ENCODE measurements at places on chromosomes 13 and 19.

DNA sequence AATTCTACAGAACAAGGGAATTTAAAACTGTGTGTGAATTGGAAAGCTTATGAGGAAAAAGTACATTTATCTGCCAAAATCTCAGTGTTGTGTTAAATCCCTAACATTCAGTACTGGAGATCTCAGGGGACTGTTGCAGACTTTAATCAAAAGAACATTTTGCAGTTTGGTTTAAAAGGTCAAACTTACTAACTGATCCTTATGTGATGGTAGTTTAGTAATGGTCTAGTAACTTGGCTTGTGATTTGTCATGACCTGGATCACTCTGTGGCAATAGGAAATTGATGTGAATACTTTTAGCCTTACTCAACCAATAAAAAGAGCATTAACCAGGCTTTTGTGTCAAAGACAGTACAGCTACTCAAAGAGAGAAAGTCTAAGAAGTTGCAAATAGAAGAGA, 862.1 kb upstream of the MIR17HG start:
- DNase-seq, result no peak

GRCh38 chr19:54041969-54042606, 21.6 kb downstream of the VSTM1 start:
- DNase-seq, result no peak

DNA sequence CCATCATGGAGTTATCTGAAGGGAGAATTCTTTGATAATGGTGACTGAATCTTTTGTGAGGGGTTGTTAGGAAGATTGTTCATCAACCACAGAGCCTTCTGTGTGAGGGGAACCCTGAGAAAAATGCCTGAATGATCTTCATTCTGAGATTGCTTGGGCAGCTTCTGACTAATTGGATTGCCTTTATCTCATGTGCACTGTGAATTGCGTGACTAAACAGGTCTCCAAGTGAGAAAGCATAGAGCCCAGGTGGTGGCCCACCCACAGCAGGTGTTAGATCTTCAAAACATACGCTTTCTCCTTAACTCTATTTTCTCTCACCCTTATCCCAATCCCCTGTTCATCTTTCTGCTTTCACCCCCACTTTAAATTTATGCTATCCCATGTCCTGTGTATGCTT, 58.3 kb downstream of the DOCK9 start:
- no peak for DNase-seq

- DNase-seq, result no peak
Observed at GRCh38 chr13:101265934-101266333, 150.4 kb downstream of the NALCN start.

DNA sequence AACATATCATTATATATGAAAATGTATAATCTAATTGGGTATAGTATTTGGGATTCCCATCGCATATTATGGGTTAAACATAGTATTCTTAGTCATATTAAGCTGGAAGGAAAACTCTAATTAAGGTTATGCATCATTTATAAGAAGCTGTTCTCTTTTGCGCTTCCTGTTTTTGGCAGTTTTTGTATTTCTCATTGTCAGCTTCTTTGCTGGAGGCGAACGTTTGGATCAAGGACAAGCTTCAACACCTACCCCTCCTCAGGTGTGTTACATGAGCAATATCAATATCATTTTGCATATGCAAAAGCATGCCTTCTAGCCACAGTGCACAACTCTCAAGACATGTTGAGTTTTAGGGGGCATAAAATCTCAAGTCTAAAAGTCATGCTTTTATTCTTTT, 439.8 kb downstream of the TDRD3 start:
- DNase-seq, result no peak

DNA sequence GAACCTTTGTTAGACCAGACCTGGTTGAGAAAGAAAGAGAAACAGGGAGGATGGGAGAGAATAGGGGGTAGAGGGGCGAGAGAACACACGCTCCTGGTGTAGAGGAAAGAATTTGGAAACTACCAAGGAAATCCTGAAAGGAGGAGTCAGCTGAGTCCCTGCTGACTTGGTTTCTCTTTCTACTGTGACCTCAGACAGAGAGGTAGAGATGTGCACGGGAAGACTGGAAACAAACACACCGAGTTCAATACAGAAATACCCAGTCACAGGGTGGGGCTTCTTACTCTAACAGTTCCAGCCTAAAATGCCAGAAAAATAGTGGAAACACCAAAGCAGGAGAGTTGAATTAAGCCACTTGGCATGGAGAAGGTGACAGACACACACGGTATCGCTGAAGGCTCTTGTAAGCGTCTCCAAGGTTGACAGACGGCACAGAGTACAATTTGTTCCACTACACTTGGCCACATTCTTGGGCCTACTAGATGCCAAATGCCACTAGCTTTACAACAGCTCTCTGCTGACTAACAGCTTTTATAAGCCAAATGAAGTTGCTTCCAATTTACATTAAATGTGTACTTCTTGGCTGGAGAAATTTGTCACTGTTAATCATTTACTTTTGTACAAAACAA, 28.1 kb downstream of the LATS2 start:
- DNase-seq, result no peak

GRCh38 chr13:74633734-74634133, 499.5 kb upstream of the KLF12 start:
- no peak for DNase-seq

DNA sequence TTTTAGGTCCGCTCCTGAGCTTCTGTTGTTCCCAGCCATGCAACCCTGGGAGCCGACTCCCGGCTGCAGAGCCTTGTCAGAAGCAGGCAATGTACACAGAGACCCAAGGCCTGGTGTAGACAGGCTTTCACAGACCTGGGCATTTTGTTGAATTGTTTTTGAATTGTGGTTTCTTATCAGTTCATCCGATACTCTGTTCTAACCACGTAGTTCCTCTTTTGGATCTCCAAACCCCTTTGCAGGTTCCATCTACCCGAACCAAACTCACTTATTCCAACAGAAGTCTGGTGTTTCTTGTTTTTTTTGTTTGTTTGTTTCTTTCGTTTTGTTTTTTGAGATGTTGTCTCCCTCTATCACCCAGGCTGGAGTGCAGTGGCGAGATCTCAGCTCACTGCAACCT, 6.3 kb upstream of the NLRP2 start:
- no peak for DNase-seq

GRCh38 chr19:47107202-47107952, 6.2 kb downstream of the ZC3H4 start:
- peak; percentile 30 for DNase-seq

GRCh38 chr13:51026016-51026415, 85.1 kb downstream of the C13orf42 start:
- no peak for DNase-seq

DNA sequence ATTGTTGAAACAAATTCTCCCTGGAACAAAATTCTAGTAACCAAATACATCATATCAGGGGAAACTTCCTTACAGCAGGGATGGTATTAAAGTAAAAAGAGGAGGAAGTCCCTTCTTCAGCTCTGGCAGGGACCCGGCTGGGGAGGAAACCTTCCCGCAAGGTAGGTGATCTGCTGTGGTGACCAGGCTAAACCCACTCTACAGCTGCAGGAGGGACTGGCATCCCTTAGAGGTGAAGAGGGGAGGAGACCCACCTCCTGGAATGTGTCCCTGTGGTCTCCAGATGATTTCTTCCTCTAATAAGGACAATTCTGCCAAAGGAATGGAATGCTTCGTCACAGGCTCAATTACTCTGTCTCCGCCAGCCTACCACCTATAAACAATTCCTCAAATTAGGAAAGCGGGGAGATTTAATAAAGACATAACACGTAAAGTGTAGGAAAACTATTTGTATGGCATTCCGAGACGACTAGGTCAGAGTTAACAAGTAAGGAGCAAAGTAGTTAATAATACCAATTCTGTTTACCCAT, 637 bp upstream of the PDS5B start:
- no peak for DNase-seq

DNA sequence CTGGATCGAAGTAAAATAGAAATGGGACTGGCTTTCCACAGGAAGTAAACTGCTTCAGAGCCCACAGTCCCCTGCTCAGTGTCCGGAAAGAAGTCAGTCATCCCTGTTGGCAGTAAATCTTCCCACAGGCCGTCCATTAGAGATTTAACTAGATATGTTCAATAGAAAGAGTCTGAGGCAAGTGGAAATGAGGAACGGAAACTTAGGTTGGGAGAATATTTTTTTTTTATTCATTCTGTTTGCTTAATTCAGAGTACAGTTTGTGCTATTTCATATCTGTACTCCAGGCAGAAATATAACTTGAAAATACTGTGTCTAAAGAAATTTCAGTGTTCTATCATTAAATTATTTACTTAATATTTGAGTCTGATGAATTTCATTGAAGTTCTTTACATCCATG, 22.7 kb downstream of the SLC25A15 start:
- no peak for DNase-seq

DNA sequence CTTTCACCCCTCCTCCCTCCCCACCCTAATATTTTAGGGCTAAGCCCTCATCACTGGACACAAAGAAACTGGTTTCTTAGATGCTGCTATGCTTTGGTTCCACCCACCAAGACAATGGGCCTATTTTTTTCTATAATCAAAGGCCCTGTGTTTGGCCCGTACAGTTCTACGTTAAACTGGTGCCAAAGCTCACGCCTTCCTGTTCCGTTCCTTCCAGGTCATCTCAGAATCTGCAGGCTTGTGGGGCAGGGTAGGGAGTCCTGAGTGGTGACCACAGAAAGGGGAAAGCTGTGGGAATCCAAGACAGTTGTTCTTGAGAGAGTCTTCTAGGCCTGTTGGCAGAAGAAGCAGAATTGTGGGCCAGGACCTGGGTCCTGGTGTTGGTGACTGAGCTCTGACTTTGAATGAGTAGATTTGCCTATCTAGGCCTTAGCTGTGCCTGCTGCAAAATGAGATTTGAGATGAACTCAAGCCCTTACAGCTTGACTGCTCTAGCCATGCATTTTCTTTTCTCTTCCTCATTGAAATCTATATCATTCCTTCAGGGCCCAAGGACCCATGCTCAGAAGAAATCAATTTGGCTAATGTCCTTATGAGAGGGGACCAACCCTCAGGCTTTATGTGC, 19.1 kb upstream of the CXCL17 start:
- no peak for DNase-seq

DNA sequence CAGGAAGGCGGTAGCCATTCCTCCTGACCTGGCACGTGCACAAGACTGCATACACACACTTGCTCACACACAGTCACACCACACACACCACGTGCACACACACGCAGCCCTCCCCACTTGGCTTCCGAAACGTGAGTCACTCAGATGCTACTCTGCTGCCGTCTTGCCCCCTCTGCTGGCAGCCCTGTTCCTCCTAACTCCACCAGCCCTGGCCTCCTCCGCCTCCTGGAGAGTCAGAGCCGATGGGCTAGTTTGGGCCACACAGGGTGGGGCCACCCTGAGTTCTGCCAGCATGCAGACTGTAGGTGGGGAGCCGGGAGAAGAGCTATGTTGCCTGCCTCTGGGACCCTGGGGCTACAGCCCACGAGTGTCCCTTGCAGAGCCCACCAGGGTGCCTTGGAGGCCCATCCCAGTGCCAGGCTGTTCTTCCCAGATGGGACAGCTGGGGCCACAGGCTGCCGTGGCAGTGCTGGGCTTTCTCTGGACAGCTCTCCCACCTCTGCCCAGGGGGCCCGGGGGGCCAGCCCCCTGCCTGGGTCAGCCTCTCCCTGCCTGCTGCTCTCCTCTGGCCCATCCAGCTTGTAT, 12.1 kb downstream of the PIN1 start:
- DNase-seq, result peak; percentile 25

DNA sequence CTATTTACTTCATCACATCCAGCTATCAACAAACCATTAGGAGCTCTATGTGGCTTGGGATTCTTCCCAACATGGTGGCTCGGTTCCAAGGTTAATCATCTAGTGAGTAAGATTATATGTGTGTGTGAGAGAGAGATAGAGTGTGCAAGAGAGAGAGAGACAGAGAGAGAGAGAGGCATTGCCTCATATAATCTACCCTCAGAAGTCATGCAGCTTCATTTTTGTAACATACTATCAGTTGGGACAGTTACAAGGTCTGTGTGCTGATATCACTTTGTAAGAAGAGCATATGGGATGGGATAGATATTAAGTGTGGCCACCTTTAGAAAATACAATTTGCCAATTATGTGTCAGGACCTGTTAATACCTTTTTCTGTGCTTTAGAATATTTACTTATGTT, 104.1 kb downstream of the NDFIP2 start:
- DNase-seq, result no peak

DNA sequence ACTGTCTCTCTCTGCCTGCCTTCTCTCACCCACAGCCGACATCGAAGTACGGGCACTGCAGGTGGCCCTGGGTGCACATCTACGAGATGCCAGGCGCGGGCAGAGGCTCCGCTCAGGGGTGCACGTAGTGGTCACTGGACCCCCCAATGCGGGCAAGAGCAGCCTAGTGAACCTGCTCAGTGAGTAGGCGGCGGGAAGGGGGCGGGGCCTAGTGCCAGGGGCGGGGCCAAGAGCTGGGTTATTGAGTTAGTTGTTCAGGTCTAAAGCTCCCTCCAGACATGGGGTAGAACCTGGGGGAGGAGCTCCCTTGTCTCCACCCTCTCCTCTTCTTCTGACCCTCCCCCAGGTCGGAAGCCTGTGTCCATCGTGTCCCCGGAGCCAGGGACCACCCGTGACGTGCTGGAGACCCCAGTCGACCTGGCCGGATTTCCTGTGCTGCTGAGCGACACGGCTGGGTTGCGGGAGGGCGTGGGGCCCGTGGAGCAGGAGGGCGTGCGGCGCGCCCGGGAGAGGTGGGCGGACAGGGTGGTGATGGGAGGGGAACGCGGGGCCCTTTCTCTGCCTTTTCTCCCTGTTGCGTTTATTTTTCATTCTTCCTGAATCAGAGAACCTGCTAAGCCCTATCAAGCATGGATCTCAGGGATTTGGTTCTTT, 1.9 kb downstream of the GTPBP3 start:
- DNase-seq, result peak; percentile 46

GRCh38 chr19:22619371-22619770, 14.8 kb upstream of the ZNF492 start:
- no peak for DNase-seq

DNA sequence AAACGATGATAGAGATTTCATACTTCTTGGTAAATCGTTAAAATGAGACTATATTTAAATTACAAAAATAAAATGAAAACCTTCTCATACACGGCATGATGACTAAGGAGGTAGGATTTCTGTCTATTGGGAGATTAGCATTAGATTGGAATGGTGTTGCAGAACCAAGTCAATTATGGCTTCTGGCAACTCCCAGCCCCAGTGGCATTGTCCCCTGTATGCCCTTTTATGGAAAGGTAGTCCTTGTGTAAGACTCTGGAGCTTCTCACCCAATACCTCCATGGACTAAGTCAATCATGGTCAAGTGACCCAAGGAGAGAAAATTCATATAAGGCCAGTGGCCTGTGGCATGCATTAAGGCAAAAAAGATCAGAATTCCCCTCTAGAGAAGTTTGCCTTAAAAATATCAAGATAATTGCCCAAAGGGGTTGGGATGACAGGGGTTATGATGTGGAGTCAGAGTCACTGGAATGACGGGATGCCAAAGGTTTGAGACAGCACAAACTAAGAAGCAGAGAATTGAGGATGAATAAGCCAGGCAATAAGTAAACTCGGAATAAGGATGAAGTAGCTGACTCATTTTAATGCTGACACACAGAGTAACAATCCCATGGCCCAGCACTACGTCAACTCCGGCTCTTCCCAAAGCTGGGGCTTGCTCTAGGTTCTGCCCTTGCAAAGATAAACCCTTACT, 57.8 kb upstream of the POSTN start:
- no peak for DNase-seq

GRCh38 chr13:97372936-97373335, 61.0 kb upstream of the RAP2A start:
- DNase-seq, result no peak

- no peak for DNase-seq
Observed at GRCh38 chr13:44347949-44348348, 25.7 kb upstream of the SERP2 start.
